Fibroblast of skin of scalp (primary cell): ENCODE measurements at places on chromosomes 4 and X.
A peak's percentile ranks its signal among the peaks of the same experiment; 100 is the strongest.

DNA sequence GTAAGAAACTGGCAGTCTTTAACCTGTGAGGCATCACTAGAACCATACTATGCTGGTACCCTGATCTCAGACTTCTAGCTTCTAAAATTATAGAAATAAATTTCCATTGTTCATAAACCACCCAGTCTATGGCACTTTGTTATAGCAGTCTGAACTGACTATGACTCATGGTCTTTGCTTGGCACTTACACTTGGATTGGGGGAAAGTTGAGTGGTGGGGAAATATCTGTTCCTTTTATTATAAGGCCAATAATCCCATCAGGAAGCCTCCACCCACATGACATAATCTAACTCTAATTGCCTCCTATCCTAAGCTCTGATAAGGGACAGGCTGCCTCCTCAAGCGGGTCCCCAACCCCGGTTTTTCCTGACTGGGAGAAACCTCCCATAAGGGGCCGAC is 61.4 kb upstream of the PACRGL start:
- no peak for DNase-seq

- DNase-seq, result no peak
Observed at GRCh38 chr4:164997941-164998340, 20.5 kb upstream of the TRIM61 start.

DNA sequence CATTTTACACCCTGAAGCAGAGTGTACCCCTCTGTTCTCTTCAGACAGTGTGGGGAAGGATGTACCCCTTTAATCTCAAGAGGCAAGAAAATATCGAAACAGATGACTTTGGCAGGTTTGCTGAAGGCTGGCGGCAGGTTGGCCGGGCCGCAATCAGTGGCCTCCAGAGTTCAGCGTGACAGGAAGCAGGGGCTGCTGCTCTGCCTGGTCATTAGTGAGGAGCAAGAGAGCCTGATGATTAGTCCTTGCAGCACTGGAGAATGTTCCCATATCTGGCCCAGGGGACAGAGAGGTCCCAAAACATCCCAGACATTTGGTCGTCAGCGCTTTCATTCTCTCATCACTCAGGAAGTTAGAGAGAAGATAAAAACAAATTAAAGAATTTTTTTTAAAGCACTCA is 352.8 kb downstream of the SPRY1 start:
- no peak for DNase-seq

DNA sequence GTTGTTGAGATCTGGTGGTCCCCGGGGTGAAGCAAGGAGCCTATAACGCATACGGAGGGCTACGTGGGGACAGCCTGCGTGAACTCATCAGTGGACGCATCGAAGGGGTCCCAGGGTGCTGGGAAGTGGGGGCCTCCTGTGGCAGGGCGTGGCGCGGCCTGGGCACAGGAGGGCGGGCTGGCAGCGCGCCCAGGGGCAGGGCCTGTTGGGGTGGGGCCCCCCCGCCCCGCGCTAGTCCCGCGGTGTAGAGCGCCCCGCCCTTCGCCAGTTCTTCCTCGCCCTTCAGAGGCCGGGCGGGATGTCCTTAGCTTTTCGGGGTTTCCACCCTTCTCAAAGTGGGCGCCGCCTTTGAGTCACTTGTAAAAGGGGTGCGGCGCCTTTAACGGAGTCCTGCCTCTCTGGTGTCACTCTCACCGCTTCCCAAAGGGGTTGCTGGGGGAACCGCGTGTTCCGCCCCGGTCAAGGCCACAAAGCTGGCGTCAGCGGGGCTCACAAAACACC is 632 bp downstream of the PLP2 start:
- DNase-seq, result peak; percentile 44

DNA sequence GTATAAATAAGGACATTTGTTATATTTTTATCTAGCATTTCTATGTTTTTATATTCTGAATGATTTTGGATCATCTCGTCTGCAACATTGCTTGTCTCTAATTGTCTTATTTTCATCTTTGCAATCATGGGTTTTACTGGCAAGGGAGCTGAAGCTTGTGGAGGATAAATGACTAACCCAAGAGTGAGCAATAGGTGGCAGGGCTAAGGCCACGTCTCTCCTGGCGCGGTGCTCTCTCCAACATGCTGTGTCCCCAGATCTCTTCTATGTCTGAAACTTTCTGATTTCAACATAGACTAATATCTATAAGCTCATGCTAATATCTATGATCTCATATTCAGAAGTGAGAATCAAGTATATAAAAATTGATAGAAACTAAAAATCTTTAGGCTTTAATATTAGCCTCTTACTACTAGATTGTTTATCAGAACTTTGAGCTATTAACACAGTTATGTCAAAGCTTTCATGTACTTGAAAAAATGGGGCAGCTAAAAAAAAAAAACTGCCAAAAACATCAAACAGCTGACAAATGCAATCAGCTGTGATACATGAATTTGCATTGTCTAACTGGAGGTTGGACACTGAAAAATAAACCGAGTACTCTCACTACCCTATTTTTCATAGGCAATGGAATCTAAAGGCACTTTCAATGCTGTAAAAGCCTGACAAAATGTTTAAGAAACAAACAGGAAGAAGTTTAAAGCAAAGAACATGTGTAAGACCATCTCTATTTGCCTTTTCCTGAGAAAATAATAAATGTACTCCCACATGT is 169.2 kb downstream of the TMA16 start:
- no peak for DNase-seq

DNA sequence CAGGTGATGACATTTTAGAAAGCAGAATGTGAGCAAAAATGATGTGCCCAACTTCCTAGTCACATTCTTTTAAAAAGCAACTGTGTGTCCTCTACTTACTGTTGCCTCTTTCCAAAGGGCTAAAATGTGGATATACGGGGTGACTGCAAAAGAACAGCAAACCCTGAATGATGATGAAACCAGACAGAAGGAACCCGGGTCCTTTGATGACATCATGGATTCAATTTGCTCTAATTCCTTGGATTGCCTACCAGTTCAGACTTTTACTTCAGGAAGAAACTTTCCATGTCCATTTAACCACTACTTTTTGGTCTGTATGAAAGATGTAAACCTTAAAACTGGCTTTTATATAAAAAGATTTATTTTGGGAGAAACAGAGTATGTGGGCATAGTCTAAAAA is 190.9 kb upstream of the MAB21L2 start:
- DNase-seq, result no peak

DNA sequence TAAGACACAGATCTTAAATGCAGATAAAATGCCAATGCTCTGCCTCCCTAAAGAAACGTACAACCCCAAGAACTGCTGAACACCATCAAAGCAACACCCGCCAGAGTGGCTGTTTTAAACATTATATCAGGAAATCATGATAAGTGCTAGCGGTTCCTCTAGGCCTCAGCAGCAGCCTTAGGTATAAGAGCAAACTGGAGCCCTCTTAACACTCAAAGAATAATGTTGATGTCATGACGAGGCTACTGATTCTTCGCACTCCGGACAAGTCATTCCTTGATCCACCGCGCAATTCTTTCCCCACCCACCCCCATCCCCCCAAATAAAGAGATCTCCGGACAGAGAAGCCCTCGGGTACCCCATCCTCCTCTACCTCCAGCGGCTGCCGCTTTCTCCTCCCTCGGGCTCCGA is 507 bp downstream of the LIN54 start:
- DNase-seq, result peak; percentile 36

GRCh38 chr4:13367244-13367643 is 116.9 kb downstream of the RAB28 start:
- no peak for DNase-seq

DNA sequence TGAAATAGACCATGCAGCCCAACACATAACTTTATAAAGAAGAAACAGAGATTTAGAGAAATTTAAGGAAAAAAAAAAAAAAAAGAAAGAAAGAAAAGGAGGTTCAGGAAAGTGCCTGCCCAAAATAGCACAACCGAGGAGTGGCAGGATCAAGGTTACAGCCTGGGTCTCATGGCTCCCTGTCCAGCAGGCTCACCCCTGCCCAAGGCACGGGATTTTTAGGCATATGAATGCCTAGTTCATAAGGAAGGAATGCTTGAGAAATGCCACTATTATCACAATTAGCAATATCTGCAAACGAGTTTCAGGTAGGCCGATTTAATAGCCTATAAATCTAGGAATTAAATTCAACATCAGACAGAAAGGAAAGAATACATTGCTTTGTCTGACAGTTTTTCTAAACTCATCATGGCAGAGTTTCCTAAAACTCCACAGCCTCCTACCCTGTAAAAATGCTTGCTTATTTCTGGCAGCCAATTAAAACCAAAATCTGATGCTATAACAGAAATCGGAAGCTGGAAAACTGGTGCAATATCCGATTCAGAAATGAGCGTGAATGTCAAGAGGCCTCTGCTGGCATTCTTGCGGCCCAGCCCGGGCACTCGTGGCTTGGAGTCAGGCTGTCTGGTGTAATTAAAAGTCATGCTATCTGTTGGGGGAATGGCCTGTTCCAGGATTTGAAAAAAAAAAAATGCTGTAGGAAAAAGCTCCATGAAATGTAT is 63.5 kb downstream of the GEMIN8 start:
- DNase-seq, result no peak

- peak; percentile 59 for DNase-seq
Observed at GRCh38 chr4:2484993-2485392, 16.1 kb downstream of the RNF4 start.

GRCh38 chr4:77194989-77195388 is 38.0 kb downstream of the CCNG2 start:
- no peak for DNase-seq

DNA sequence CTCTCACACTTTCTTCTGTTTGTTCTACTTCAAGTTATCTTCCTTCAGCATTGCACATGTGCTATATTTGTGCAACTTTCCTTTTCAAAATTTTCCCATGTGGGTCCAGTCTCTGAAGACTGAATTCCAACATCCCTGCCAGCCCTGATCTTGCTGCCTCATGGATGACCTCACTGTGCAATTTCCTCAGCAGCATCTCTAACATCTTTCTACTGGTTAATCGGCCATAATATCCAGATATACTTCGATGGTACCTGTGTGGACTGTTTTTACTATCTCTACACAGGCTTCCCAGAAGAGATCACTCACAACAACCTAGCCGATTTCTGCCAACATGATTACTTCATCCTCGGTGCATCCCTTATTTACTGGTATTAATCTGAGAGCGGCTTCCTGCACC is 41.5 kb downstream of the GPM6A start:
- DNase-seq, result no peak

DNA sequence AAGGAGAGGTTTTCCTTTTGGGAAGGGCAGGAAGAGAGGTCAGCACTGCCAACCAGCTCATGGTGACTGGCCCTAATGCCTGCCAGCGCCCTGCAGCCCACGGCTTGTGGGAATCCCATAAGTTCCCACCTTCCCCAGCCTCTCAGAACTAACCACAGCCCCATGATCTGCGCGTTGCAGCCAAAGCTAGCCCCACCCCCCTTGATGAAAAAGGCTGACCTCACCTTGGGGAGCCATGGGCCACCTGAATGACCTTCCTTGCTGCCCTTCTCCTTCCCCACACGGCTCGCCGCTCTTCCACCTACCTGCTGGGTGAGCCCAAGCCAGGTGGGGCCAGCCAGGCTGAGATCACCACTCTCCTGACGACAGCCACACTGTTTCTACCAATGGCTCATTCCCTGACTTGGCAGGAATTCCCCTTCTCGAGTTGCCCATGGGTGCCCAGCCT is 3.9 kb upstream of the ELF4 start:
- DNase-seq, result no peak

GRCh38 chr4:38995660-38996005 is 36.6 kb downstream of the TMEM156 start:
- no peak for DNase-seq

- peak; percentile 91 for DNase-seq
Observed at GRCh38 chr4:6783111-6783981, 819 bp downstream of the KIAA0232 start.

DNA sequence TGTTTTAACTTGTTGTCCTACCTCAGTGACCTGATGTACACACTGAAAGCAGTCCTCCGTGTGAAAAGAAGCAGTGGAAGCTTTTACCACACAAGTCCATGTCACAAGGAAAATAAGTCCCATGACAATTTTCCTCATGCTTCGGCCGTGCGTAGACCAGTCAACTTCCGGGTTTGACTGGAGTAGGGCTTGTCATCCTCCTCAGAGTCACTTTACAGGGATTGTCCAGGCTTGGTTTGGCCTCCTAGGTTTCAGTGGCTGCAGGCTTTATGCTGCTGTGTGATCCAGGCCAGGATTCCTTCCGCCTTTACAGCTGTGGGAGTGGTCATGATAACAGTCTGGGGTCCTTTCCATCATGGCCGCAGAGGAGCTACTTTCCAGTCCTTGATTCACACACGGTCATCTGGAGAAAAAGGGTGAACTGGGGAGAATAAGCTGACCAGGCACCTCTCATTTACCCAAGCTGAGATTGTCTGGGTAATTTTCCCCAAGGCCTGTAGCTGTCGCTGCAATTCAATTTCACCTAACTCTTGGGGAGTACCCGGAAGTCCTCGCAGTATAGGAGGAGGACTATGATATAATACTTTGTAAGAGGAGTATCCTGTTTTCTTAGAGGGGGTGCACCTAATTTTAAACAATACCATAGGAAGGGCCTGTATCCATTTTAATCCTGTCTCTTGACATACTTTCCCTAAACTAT is 206.1 kb upstream of the KLF8 start:
- no peak for DNase-seq

DNA sequence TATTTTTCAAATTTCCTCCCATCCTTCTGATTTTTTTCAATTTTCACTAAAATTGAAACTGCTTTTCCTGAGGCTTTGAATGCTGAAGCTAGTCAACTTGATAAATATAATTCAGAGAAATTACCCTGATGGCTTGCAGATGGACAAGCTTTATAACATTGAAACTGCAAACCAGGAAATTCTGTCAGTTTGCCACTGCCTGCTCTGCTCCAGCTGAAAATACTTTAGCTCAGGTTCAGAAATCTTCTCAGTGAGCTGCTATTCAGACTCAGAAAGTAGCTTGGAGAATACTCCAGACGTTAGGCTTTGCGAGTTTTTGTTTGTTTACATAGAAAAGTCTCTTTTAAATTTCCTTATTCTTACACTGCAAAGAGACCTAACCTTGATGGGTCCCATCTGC is 1574.7 kb downstream of the STIM2 start:
- DNase-seq, result no peak

- no peak for DNase-seq
Observed at GRCh38 chr4:140757232-140757630, 1.0 kb upstream of the TBC1D9 start.

GRCh38 chr4:76301068-76301774 is 5.3 kb upstream of the STBD1 start:
- peak; percentile 67 for DNase-seq

GRCh38 chr4:10045481-10045880 is 24.2 kb upstream of the SLC2A9 start:
- peak; percentile 64 for DNase-seq
